ENCODE measurements at places on chromosomes 2 and 18.

- no peak for DNase-seq
Measured at GRCh38 chr18:32868406-32868805, 95.6 kb upstream of the KLHL14 start.

GRCh38 chr2:164722616-164723338 is 101.5 kb upstream of the GRB14 start:
- no peak for DNase-seq

- DNase-seq: no peak
Measured at GRCh38 chr18:70149616-70150301, 55.7 kb downstream of the RTTN start.

GRCh38 chr2:43493954-43494353 is 101.9 kb downstream of the THADA start:
- no peak for DNase-seq

DNA sequence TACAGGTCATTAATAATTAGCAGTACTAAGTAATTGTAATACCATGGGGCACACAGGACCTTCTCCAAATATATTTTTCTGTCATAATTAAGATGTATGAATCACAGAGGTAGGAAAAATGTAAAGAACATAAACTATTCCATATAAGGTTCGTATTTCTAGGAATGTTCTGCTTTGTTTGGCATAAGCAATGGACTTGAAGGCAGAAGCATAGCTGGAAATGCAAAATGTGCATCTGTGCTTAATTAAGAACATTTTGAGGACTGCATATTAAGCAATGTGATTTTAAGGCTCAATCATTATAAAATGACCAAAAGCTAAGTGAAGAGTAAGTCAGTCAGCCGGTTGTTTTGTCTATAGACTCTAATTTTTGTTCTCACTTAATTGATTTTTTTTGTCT is 123.2 kb downstream of the RBM43 start:
- no peak for DNase-seq

DNA sequence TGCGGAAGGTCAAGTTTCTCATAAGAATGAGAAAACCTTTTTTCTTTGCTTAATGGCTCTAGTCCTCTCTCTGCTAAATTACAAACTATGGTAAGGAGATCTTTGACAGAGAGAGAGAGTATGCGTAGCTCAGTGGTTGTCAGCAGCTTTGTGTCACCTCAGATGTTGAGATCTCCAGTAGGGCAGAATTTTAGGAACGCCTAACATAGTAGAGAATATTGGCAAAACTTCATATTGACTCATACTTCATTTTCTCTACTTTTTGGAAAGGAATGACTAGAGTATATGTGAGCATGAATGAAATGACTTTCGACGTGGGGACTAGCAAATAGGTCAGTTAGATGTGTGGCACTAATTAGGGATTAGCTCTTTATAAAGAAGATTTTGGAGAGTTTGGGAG is 64.0 kb downstream of the WDR7 start:
- no peak for DNase-seq

GRCh38 chr18:8843005-8843404 is 137.6 kb downstream of the MTCL1 start:
- DNase-seq: no peak

GRCh38 chr18:11149441-11150270 is at the start of gene PIEZO2:
Gene PIEZO2, minus strand, starts transcription at chr18:11149569. Its CDS starts 981 bp downstream, at chr18:11148588.
- no peak for DNase-seq

DNA sequence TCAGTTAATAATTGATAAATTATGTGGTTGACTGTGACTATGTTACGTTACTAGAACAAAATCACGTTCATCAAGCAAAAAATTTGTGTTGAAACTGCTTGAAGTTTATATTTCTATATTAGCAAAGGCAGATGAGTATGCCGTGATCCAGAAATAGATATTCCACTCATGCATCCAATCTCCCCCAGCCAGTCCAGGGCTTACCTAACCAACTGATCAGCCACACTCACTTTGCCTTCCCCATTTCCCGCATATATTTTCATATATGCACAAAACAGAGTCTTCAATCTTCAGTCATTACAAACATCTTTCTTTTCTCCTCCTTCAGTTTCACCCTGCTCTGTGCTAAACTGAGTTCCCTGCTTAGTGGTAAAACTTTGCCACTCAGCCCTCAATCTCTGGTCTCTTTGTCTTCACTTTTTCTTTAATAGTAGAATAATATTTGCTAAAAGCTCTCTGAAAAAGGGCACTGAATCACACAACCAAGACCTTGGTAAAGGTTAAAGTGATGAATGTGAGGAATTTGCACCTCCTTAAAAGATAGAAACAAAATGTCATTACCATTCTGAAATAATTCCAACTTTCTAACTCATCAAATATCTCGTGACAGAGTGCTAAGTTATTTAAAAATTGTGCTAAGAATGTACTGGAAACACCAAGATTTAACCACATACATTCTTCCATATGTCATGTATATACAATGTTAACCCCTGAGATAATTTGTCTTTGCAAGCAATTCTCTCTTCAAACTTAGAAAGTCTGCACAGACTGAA is 893.2 kb upstream of the CRIM1 start:
- no peak for DNase-seq
